ENCODE measurements at places on chromosomes 6 and 20.

DNA sequence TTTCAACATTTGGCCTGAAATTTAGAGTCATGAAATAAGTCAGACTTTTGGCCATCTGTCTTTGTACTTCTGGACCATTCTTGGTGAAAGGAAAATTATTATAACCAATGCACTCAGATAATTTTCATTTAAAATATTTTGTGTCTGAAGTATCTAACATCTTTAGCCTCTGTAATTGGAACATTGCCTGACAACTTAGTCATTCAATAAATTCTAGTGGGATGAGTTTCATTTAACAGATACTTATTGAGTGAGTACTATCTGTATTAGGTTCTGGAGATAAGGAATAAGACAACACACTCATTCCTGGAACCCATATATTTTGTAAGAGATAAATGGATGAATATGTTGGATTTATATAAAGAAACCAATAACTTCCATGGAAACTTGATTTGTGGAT lies 536.0 kb downstream of the BCKDHB start:
- no peak for DNase-seq

- no peak for DNase-seq
Measured at GRCh38 chr6:3878048-3878666, 29.0 kb downstream of the FAM50B start.

DNA sequence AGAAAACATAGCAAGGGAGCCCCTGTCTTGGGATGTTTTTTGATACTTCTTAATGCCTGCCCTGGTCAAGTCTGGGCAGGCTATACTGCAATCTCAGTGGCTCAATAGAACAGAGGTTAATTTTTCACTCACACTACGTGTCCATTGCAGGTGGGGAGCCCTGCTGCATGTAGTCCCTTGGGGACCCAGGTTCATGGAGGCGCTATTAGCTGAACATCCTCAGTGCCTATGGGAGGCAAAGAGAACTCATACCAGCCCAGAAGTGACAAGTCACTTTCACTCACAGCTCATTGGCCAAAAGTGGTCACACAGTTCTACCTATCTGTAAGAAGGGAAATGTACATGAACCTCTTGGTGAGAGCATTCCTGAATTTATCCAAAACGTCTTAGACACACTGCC lies 23.2 kb downstream of the CGA start:
- DNase-seq = no peak

DNA sequence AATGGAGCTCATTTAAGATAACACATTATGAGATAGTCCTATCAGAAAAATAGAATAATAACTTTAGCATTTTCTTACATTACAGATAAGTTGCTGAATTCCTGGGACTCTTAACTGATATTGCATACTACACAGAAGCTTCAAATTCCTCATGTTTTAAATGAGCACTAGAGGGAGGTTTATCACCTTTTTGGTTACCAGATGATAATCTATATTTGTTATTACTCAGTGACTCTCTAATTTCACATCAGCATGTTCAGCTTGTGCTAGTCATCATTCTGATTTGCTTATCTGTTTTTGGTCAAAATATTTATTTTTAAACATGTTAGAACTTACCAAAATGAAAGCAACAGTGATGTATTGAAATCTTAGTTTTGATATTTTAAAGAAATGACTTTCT lies 20.5 kb upstream of the GJA10 start:
- DNase-seq = no peak

DNA sequence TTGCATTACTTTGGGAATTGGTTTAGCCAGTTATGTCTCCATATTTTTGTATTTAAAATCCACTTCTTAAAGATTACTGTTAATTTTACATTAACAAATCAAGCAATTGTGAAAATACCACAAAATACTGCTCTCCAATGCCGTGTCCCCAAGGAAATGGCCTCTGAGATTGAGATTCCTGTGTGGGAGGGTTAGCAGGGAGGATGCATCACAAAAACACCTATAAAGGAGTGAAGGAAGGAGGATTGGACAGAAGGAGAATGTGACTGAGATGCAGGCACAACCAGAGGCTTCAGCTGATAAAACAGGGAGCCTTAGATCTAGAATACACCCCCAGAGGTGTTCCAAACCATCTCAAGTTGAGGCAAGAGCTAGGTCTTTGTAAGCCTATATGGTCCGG lies 34.2 kb upstream of the NKAIN2 start:
- no peak for DNase-seq

DNA sequence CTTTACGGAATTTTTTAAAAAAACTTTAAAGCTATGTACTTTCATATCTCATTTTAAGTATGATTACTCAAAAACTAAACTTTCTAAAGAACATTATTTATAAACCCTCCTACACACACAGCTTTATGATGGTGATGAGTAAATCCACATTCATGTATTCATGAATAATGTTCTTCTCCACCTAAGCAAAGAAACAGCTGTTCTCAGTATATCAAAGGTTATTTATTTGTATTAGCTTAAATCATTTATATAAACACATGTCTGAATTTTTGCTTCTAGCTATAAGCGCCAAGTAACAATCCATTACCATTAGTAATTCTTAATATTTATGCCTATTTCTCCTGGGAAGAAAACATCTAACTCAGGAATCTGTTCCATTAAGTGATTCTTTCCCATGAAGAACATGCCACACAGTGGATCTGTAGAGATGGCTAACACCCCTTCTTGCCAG lies 63.3 kb downstream of the SMLR1 start:
- DNase-seq = no peak

- DNase-seq = no peak
Measured at GRCh38 chr6:31892821-31893220, 4.7 kb downstream of the EHMT2 start.

DNA sequence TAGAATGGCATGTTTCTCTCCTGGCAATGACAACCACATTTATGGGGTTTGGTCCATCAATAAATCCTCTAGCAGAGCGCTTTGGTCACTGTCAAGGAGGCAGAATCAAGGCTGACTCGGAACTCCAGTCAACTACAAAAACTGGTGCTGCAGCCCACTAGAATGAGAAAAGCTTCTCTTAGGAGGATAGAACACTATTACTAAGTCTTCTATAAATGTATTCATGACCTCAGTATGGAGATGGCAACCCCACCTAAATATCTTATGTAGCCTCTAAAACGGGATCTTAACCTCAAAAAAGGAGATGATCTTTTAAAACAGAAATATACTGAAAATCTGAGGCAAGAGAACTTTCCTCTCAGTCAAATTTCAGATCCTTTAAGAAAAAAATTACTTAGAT lies 68.5 kb downstream of the RALGAPA2 start:
- DNase-seq = no peak
